ENCODE measurements at places on chromosomes 7 and 10.

DNA sequence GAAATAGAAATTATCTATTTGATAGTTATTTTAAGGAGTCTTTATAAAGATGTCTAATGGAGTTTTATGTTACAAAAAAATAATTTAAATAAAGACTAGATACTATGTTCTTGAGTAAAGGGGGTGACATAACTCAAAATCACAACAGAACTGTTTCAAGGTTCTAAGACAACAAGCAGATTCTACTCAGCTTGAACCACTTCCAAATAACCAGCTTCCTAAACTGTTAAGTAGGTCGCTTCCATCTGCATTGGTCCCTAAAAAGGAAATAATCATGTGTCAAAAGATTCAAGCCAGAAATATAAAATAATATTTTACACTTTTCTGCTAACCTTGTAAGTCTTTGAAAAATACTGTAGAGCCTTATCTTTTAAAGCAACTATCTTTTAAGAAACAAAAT lies 14.1 kb downstream of the SEM1 start:
- no peak for DNase-seq

DNA sequence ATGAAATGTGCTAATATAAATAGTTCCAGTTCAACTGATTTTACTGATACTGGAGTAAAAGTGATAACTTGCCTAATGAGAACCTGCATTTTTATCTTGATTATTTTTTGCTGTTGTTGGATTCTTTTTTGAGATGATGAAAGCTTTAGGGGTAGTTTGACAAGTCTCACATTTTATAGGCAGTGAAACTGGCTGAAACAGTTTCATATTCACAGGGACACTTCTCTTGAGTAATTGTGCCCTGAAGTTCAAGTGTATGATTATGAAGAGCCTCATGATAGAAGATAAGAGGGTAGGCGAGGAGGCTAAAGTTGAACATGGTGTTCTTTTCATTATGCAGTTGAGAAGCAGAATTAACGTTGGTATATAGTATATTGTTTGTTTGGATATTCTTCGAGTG lies 5.1 kb downstream of the AUTS2 start:
- DNase-seq: no peak

GRCh38 chr7:6640246-6640721 lies 3.2 kb downstream of the ZNF316 start:
- no peak for DNase-seq

- no peak for DNase-seq
Observed at GRCh38 chr10:72414642-72415041, 59.9 kb upstream of the DNAJB12 start.

DNA sequence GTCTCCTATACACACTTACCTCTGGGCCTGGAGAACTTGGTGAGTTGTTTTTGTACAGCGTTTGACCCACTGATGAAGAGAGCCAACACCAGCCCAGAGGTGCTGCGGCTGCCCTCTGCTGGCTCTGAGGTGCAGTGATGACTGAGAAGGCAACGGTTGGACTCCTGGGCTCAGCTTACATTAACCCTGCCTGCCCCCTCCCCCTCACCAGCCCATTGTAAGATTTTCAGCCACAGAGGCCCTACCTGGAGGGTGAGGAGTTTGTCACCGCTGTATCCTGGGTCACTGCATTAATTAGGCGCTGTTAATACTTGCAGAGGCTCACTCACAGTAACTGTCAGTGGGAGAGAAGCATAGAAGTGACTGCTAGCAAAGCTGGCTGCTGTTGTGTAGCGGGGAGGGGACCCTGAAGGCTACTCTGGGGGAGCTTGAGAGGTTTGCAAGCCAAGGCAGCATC lies 19.0 kb upstream of the ANKRD2 start:
- DNase-seq: peak; percentile 69

- no peak for DNase-seq
Observed at GRCh38 chr7:152338561-152338960, 97.2 kb downstream of the KMT2C start.

- DNase-seq: no peak
Observed at GRCh38 chr10:90614631-90615030, 243.2 kb downstream of the HTR7 start.

- no peak for DNase-seq
Observed at GRCh38 chr10:6493521-6494441, 86.3 kb downstream of the PRKCQ start.

DNA sequence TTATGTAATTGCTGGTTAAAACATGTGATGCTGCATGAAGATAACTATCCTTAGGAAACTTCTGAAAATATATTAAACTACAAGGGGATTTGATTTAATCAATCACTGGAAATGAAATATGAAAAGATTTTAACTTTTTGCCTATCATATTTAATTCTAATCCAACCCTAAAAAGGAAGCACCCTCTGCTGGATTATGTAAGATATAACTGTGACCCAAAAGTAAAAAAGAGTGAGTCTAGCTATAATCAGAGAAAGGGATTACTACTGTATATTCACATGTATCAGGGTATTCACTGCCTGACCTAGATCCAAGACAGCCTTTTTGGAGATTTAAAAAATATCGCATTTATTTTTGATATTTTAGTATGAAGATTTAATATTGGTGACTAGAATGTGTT lies 295.5 kb downstream of the MDFIC start:
- DNase-seq: no peak

DNA sequence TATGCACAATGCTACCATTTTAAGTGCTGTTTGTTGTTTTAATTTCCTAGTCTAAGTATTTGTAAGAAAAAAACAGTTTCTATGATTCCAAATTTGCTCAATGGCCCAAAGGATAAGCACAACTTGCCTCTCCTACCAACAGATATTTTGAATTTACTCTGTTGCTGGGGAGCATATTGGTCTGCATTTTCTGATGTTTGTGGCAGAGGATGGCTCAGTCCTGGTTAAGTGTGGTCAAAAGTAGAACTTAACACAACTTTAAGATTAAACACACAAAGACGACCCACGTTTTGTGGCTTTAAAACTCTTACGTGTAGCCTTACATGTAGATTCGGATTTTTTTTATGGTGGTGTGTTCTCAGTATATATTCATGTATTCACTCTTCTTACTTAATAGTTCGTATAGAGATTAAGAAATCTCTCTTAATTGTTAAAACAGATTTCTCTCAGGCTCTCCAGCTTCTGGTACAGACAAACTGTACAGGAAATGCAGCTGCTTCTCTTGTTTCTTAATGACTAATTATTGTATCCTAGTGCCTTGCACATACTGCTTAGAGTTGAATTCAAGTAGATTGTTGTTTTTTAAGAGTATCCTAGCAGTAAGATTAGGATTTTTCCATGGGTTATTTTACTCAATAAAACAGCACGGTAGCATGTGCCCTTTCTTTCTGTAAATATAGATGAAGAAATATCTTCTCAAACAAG lies 86.2 kb downstream of the GPR85 start:
- no peak for DNase-seq

DNA sequence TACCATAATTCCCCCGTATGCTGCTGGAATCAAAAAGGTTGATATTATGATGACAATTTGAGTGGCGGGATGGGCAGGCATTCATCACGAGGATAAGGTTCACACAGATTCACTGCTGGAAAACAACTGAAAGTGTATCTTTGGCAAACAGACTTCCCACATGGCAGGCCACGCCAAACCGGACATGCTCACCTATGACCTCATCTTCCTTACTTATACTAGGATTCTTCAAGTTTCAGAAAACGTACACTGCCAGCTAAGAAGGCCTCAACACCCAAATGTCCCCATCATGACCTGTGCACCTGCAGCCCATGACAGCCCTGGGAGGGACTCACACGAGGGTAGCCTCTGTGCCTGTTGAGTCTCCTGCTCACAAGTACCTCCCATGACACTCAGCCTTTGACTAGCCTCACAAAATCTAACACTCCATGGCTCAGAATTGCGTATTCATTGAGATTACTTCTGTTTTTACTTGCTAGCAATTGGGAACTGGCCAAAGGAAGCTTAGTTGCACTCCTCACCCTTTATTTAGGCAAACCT lies 259.0 kb upstream of the GHITM start:
- no peak for DNase-seq

- no peak for DNase-seq
Observed at GRCh38 chr7:89283302-89283701, 487.8 kb upstream of the TEX47 start.

- no peak for DNase-seq
Observed at GRCh38 chr10:104824380-104825006, 183.4 kb downstream of the SORCS3 start.

DNA sequence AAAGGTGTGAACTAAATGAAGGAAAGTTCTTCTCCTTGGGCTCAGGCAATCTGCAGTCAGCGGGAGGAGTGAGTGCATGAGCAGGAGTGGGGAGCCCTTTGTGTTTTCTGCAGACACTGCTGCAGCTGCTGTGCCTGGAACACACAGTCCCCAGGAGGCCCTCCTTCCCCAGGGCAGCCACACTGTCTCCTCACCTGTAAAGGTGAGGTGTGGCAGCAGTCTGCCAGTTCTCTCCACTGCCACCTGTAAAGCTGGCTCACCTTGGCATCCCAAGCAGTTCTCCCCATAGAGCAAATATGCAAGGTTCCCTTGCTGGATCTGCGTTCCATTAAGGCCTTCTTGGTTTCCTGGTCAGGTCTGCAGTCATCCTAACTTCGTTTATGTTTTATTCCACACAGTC lies 5.2 kb upstream of the VWC2 start:
- DNase-seq: no peak

- no peak for DNase-seq
Observed at GRCh38 chr10:27345455-27345920, 104.9 kb upstream of the ACBD5 start.

GRCh38 chr7:85815526-85815925 lies 628.7 kb upstream of the SEMA3D start:
- no peak for DNase-seq

DNA sequence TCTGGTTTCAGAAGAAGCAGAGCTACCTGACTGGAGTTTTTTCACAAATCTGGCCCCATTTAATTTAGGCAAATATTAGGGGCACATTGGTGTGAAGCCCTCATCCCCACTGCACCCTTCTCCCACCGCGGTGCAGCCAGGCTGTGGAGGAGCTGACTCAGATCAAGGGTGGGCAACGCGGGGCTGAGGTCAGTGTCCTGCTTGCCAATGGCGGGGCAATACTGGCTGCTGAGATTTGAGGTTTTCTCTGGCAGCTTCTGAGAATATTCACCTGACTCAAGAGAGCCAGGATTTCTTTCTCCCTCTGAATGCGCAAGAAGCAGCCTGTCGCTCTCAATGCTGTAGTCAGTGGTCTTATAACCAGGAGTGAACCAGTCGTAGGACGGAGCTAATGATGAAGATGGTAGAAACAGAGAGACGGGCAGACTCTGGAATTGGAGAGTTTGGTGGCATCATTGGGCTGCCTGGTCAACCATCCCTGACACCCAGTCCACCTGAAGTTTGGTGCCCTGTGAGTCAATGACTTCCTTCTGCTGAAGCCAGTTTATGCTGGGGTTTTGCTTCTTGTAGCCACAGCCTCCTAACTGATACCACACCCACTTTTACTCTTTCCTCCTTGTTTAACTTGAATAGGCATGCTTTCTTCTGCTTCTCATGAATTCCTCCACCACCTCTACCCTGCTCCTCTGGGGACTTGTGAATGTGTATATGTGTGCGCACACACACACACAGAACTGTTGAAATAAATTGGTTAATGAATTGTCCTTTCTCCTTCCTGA lies 123.7 kb upstream of the CTBP2 start:
- no peak for DNase-seq

DNA sequence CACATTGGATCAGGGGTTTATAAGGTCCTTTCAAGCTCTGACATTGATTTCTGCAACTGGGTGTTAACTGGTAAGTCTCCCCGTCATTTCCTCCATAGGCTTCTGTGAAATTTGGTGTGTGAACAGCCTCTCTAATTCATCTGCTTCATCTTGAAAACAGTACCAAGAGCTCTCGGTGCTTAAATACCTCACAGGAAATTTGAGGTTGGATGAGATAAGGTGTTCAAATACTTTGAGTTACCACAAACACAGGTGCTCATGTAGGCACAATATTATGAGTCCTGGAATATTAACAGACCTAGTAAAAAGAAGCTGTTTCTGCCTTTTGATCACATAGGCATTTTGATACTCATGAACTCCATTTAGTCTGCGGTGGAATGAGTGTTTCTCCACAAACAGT lies 85.2 kb downstream of the RTKN2 start:
- no peak for DNase-seq

- no peak for DNase-seq
Observed at GRCh38 chr10:122062831-122063674, 74.1 kb downstream of the TACC2 start.

DNA sequence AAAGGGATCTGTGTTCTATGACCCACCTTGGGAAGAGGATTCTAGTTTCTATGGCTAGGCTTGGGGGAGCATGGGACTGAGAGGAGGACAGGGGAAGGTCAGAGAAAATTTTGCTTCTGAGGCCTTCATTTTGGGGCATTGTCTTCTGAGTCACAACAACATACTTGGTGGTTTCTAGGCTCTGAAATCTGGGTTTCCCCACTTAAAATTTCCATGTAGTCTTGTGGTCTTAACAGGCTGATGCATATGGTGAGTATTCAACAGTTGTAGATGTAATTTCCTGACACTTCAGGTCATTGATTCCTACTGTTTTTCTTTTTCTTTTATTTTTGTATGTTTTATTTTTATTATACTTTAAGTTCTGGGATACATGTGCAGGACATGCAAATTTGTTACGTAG lies 88.5 kb downstream of the ANKRD7 start:
- DNase-seq: no peak

DNA sequence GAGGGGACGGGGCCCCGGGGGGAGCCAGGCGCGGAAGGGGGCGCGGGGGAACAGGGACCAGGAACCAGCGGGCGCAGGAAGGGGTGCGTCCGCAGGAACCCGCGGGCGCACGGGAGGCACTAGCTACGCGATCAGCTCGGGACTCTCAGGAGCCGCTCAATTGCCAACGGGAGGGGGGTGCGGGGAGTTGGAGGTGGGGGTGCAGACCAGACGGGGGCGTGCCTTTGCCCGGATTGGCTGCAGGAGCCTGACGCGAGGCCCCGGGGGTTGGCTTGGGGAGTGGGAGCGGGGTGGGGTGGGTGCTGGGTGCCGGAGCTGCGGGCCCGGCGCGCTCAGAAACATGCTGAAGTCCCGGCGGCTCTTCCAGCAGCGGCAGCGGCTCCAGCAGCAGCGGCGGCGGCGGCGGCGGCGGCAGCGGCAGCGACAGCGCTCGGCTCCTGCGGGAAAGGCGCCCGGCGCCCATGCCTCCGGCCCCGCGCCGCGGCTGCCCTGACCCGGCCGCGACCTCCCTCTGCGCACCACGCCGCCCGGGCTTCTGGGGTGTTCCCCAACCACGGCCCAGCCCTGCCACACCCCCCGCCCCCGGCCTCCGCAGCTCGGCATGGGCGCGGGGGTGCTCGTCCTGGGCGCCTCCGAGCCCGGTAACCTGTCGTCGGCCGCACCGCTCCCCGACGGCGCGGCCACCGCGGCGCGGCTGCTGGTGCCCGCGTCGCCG lies at the start of gene ADRB1:
Gene ADRB1 (plus strand): TSS at position 335 of the 715 bp plus-strand sequence. CDS start 267 bp downstream, at position 602.
- peak; percentile 90 for DNase-seq

All from anterior cingulate cortex (tissue), 58 donors.